ENCODE measurements at places on chromosomes 7 and 10.

DNA sequence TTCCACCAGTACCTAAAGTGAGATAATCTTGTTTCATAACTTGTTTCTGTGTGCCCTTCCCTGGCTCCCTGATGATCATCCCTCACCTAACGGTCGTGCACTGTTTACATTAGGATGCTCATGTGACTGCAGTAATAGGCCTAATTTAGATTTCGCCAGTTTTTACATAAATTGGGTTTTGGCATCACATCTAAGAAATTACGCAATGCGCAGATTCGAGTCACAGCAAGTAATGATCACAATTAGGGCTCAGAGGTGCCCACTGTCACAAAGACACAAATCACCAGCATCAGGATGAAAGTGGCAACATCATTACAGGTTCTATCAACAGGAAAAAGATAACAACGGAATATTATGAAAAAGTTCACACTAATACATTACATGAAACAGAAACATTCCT is 94.7 kb downstream of the LARP4B start:
- no peak for DNase-seq

- DNase-seq = no peak
These were observed 278.3 kb downstream of the ARL4A start for GRCh38 chr7:12965767-12966166.

- DNase-seq = no peak
These were observed 222.2 kb downstream of the POU6F2 start for GRCh38 chr7:39199951-39200350.

GRCh38 chr7:921581-922333 is 32.7 kb downstream of the ADAP1 start:
- no peak for DNase-seq

GRCh38 chr7:30800785-30801252 is 29.6 kb downstream of the MINDY4 start:
- peak; percentile 84 for DNase-seq

DNA sequence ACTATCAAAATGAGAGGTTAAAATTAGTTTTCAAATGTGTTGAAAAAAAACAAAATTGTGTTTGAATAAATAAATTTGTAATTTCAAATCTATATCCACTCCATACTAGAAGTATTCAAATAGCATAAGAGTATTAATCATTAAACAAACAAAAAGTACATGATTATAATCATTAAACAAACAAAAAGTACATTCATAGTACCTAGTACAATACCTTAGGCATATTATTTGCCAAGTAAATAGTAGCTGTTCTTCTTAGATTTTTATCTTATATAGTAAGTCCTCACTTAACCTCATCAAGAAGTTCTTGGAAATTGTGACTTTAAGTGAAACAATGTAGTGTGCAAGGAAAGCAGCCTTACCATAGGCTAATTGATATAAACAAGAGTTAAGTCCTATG is 349.3 kb upstream of the VWC2 start:
- no peak for DNase-seq

Measured in pons (tissue), 1 donor.